ENCODE measurements at places on chromosomes 4 and X.

- DNase-seq: no peak
Observed at GRCh38 chrX:40960041-40960440, 125.2 kb upstream of the USP9X start.

DNA sequence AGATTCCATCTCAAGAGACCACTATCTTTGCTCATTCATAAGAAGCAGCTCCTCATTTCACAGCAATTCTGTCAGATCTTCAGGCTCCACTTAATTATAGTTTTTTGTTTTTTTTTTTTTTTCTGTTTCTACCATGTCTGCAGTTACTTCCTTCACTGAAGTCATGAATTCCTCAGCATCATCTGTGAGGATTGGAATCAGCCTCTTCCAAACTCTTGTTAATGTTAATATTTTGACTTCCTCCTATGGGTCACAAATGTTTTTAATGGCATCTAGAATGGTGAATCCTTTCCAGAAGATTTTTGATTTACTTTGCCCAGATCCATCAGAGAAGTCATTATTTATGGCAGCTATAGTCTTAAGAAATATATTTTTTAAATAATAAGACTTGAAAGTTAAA is 53.1 kb downstream of the BMP2K start:
- no peak for DNase-seq

DNA sequence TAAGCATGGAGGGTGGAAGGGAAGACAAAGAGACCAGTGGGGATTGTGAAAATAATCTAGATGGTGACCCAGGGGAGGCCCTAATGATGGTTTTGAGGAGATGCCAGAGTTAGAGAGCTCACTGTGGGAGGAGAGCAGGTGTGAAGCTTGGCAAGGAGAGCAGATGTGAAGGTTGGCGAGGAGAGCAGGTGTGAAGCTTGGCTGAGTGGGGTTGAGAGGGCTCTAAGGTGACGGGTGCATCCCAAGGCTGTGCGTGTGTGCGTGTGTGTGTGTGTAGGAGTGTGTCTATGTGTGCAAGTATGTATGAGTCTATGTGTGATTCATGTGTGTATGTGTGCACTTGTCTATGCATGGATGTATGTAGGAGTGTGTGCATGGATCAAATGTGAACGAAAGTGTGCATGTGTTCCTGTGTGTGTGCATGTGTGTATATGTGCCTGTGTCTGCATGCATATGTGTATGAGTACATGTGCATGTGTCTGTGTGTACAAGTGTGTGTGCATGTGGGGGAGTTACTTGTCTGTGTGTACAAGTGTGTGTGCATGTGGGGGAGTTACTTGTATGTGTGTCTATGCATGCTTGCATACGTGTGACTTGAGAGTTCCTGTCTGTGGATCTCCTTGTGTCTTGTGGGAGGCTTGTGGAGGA is 72.0 kb downstream of the EVC start:
- peak; percentile 56 for DNase-seq

DNA sequence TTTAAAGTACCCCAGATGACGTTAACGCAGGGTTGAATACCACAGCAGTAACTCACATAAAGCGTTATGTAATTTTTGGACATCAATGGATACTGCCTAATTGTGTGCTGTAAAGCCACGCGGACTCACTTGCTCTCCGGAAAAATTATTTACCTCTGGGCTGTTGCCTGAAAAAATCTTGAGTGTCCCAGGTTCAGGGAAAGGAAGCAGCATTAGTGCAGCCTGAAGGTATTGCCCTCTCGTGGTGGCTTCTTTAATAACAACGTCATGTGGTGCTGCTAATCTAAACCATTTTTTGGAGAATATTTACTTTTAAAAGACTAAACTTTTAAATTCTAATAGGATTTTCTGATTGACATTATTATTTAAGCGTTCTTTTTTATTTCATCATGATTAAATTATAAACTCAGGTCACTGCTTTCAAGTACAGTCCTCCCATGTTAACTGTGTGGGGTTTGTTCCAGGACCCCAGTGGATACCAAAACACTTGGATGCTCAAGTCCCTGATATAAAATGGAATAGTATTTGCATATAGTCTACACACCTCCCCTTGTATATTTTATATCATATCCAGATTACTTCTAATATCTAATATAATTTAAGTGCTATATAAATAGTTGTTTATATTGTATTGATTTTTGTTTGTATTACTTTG is 384.8 kb downstream of the FAM133A start:
- DNase-seq: no peak

DNA sequence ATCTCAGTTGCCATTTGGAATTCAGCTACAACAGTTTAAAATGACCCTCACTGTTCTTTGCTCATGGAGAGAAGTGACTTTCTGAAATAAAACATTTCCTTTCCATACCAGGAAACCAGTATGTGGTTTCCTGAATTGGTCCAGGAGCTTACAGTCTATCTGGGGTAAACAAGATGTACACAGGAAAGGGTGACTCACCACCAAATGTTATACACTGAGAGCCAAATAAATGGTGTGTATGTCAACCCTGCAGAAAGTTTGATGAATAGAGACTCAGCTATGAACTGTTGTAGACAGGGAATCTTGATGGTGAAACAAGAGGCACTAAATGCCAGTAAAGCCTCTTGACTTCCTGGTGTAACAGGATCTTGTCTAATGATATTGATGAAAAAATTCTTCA is 100.4 kb downstream of the HS6ST2 start:
- DNase-seq: no peak

DNA sequence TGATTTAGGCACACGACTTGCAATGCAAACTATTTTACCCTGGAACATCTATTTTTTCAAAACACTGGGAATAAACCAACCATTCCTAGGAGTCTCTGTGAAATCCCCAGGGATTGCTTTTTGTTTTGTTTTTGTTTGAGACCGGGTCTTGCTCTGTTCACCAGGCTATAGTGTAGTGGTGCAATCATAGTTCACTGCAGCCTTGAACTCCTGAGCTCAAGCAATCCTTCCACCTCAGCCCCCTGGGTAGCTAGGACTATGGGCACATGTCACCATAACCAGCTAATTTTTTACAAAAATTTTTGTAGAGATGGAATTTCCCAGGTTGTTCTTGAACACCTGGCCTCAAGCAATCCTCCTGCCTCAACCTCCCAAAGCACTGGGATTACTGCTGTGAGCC is 37.8 kb downstream of the PPM1K start:
- no peak for DNase-seq

GRCh38 chr4:11313157-11313943 is 115.3 kb downstream of the HS3ST1 start:
- no peak for DNase-seq

DNA sequence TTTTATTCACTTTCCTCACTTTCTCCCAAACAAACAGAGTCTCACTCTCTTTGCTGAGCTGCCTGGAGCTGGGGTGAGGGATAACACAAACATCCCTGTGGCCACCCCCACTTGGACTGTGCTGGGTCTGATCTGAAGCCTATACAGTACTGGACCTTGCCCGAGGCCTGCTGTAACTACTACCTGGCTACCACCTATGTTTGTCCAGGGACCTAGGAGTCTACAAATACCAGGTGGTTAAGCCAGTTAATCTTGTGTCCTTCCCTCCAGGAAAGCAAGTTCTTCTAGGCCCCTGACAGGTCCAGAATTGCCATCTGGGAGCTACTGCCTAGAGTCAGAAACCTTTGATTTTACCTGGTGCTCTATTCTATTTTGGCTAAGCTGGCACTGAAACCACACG is 87.3 kb downstream of the RTL3 start:
- no peak for DNase-seq

DNA sequence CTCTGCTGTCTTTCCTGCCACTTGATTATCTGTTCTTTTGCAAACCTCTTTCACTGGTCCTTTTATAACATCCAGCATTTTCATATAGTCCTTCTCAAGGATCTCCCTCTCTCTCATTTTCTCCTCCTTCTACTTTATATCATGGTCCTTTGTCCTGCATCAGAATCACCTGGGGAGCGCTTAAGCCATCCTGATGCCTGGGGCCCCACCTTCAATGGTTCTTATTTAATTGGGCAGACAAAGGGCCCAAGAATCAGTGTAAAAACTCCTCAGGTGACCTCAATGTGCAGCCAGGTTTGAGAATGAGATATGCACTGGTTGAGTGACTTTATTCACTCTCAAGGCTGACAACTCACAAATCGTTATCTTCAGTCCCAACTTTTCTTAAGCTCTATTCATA is 283.9 kb downstream of the UNC5C start:
- DNase-seq: no peak

- no peak for DNase-seq
Observed at GRCh38 chrX:24153796-24154189, 4.3 kb downstream of the ZFX start.

GRCh38 chr4:138035781-138036258 is 206.3 kb downstream of the SLC7A11 start:
- no peak for DNase-seq

DNA sequence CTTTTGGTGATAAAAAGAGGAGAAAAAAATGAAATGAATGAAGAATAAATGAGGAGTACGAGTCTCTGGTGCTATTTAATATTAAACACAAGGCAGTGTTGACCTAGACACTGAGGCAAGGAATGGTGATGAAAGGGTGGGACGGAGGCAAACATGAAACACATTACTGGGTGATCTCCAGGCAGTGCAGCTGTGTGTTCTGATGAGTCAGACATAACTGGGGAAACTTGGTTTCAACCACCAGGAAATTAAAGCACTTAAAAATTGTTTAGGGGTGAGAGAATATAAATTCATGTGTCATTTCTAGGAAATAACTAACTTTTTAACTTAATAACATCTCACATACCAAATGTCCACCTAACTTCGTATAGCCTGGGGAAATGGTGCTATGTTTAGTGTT is 19.7 kb upstream of the CXCL6 start:
- no peak for DNase-seq

DNA sequence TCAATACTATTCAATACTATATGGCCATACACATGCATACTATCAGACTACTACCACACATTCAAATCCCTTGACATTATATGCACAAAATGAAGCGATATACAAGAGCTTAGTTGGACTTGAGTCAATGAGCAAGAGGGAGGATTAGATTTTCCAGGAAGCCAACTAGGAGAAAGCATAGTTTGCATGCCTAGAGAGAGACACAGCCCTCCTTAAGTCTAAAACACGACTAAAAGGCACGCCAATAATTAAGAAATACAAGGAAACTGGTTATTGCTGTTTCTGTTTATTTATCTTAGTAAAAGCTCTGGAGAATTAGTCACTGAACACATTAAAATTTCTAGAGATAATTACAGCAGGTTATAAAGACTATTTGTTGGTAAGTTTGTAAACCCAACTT is 21.8 kb downstream of the MBNL3 start:
- no peak for DNase-seq

GRCh38 chrX:66902081-66902480 is 263.2 kb upstream of the EDA2R start:
- DNase-seq: no peak

GRCh38 chr4:123524958-123525628 is 128.5 kb downstream of the SPRY1 start:
- no peak for DNase-seq

GRCh38 chr4:80035336-80035735 is 37.7 kb downstream of the ANTXR2 start:
- no peak for DNase-seq

- DNase-seq: no peak
Observed at GRCh38 chr4:139802931-139803330, 137.3 kb downstream of the MGST2 start.

GRCh38 chr4:105014234-105014633 is 132.4 kb upstream of the TET2 start:
- no peak for DNase-seq

DNA sequence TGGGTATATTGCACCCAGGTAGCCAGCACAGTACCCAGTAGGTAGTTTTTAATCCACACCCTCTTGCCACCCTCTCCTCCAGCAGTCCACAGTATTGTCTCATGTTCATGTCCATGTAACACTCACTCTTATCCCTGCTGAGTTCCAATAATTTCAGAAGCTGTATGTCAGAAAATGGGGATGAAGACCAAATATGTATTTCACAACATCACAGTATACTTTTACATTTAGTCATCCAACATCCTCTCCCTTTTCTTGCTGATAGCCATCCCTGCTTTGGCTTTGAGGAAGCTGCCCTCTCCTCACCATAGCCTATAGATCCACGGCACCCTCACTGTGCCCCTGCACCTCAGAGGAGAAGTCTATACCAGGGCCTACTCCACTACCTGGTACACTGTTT is 126.0 kb upstream of the LDB2 start:
- no peak for DNase-seq

DNA sequence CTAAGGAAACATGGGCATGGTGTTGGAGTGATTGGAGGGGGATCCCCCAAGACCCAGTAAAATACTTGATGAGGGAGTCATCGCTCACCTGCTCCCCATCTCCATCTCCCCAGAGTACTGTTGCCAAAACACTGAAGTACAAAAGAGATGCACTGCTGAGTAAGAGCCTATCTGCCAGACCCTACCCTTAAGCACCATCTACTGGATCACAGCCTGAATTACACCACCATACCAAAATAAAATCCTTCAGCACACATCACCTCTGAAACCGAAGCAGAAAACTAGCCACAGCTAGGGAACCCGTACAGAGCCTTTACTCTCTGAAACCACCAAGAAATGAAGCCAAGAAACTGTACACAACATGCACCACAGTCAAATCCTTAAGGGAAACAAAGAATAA is 466.3 kb upstream of the ACTRT1 start:
- no peak for DNase-seq

- DNase-seq: no peak
Observed at GRCh38 chr4:30835044-30835443, 114.9 kb downstream of the PCDH7 start.

DNA sequence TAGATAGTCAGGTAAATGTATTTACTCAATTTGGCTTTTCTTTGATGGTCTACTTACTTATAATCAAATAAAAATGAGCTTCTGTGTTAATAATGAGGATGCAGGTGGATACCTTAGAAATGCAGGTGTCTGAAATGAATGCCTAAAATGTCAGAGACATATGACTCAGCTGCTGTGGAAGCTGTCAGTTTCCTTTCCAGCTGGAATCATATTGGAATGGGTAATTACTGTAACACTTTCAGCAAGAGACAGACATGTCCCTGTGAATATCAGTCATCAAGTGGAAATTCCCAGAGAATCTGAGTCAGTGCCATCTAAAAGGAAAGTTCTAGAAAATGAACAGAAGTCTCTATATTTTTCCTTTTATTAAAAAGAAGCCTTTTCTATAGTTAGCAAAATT is 783.0 kb upstream of the AADAT start:
- DNase-seq: no peak

GRCh38 chr4:40361338-40361737 is 26.2 kb downstream of the CHRNA9 start:
- no peak for DNase-seq

- DNase-seq: no peak
Observed at GRCh38 chrX:129754056-129755024, 15.6 kb downstream of the XPNPEP2 start.

GRCh38 chr4:142355421-142355930 is 490.6 kb downstream of the INPP4B start:
- DNase-seq: no peak

GRCh38 chrX:154437971-154438893 is 1.3 kb downstream of the GDI1 start:
- no peak for DNase-seq
